NCI-H748 treated with DMSO at 0.1 percent for 48 hours (cell line): ENCODE measurements at places on chromosomes 16 and 17.

GRCh38 chr17:4304417-4305027, 40.7 kb upstream of the ANKFY1 start:
- peak; percentile 53 for DNase-seq

DNA sequence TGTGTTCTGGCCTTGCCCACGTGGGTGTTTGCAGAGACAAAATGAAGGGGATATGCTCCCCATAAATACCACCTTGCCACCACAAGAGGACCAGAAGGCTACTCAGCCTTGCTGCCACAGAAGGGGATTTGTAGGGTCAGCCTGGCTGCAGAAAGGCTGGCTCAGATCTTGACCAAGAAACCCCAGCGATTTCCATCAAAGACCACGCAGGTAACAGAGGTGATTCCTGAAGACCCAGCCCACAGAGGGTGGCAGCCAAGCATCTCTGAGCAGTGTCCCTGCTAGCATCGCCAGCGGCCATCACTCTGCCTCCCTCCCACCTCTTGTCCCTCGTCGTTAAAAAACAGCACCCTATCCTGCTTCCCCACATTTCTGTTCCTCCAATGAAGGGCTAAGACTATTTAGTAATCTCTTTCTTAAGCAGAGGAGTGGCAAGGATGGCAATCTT, 54.9 kb downstream of the BEAN1 start:
- no peak for DNase-seq

GRCh38 chr16:73220836-73221235, 172.9 kb upstream of the ZFHX3 start:
- no peak for DNase-seq

DNA sequence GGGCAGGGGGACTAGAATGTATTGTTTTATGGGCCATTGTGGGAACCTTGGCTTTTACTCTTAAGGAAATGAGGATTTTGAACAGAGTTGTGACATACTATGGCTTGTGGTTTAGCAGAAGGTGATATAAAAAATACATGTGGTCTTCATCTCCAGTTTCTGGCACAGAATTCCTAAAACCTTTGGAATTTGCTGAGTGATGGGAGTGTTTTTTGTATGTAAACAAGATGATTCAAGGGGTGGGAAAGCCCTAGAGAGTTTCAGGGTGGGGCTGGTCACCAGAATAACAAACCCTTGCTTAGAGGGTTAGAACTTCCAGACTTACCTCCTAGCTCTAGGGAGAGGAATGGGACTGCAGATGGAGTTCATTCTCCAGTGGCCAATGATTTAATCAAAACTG, 316.1 kb downstream of the PHKB start:
- no peak for DNase-seq

DNA sequence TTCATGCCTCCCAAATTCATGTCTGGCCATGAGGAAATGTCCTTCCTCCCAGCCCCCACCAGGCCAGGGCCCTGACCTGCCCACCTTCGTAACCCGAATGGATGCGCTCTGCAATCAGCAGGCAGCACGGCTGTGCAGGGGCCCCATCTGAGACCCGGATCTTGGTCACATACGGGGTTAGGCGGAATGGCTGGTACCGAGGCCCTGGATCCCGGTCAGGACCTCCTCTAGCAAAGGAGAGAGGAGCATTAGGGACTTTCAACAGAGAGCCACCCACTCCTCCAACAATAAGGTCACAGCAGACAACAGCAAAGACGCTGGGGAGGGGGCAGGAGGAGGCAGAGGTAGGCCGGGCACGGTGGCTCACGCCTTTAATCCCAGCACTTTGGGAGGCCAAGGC, 3.6 kb downstream of the PER1 start:
- DNase-seq = no peak

- peak; percentile 21 for DNase-seq
Measured at GRCh38 chr17:19260958-19261357, 23.8 kb downstream of the EPN2 start.

DNA sequence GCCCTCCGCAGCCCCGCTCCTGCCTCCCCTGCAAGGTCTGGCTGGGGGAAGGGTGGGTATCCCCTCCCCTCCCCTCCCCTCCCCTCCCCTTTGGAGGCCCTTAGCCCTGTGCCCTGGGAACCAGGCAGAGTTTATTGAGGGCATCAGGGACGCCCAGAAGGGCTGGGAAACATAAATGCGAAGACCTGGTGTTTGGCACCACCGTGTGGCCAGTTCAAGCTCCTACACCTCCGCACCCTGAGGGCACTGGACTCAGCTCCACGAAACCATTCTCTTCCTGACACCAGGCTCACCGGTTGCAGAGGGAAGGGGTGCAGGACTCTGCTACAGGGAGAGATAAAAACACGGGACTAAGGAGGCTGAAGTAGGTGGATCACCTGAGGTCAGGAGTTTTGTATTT, 1.0 kb upstream of the AIPL1 start:
- peak; percentile 74 for DNase-seq

- no peak for DNase-seq
Measured at GRCh38 chr17:79826204-79826680, 13.0 kb downstream of the CBX4 start.

DNA sequence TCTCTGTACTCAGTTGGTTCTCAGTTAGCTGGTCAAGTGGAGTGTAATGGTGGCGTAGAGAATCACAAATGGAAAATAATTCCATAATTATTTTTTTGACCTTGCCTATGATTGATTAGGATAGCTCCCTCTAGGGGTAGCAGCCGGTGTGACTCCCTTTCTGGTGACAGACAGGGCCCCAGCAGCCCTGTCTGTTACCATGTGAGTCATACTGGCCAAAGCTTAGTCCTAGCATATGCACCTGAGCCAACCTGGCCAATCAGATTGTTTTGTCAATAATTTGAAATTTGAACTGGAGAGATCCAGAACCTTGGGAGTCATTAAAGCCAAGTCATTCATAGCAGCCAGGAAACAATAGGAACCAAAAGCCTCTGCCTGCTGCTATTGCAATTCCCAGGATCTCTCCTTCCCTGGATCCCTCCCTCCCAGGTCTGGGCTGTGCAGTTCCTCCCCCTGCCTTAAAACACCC, 5.6 kb downstream of the PNPO start:
- DNase-seq = peak; percentile 47

DNA sequence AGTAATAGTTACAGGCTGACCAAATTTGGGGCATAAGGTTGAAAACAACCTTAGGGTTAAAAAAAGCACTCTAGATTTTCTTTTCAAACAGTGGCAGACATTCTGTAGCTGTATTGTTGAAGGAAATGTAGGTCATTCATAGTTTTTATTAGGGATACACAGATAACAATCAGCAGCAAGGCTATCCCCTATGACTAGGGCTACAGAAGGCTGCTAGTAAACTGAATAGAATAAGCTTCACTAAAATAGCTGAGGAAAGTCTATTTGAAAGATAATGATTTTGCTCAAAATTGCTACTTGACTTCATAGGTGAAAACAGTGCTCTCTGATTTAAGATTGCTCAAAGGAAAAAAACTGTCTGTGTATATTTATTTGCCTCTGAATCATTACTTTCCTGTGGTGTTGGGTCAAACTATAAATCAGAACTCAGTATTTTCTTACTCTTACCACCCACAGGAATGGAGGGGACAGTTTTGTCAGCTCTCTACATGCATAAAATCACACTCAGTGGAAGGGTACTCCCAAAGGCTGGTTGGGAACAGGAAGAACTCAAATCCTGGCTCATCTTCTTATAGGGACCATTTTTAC, 24.8 kb downstream of the RPGRIP1L start:
- DNase-seq = no peak

DNA sequence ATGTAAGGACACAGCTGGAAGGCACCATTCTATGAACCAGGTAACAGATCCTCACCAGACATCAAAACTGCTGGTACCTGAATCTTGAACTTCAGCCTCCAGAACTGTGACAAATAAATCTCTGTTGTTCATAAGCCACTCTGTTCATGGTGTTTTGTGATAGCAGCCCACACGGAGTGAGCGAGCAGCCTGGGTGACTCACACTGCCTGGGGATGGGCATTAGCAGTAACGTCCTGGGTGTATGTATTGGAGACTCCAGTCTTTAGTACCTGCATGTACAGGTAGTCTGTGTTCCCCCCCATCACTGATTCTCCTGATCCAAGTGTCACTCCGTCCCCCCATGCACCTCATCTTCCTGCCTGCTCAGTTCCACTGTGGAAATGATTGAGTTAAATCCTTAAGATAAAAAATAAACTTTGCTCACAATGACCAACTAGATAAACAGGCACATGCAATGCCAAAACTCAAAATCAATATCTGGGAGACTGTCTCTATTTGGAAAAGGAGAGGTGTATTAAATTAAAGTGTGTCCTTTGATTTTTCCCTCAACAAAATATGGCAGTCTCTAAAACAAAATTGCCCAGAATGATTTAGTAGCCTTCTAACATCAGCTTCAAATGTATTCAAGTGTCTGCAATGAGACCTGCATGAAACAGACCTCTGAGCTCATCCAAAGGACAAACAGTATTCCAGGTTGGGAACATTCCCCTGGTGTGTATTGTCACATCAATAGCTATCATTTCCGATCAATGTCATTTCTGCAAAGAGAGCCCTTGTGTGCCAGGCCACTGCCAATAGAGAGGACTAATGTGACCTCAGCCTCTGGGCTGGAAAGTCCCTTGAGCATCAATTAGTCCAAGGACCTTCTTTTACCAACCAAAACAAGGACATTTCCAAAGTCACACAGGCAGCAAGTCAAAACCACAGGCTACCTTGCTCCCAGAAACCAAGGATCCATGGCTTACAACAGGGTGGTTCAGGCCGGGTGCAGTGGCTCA, 12.2 kb upstream of the VAT1L start:
- DNase-seq = no peak

DNA sequence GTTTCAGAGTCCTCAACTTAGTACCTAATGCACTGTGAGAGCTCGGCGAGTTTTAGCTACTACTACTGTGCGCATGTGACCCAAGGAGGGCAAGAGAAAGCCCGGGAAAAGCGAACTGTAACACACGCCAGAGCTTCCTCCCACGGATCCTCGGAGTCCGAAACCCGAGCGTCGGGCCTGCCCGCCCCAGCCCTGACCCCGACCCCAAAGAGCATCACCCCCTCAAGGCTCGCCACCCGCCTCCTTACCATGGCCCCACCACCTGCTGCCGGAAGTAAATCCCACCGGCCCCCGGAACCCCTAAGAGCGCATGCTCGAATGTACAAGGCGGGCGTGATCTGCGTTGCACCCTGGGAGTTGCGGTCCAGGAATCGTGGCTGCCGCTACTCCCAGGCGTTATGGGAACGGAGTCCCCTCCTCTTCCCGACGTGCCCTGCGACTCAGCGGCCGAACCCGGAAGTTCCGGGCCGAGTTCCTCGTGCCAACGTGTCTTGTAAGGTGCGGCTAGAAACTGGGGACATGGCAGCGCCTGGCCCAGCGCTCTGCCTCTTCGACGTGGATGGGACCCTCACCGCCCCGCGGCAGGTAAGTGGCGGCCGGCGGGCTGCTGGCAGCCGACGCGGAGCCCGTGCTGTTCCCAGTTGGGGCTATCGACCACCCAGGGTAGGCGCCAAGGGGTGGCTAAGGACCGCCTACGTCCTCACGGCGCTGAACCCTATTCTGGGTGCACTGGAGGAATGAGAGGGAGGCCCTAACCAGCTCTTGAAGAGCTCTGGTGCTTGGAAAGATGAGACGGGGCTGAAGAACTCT, at the start of the genes PMM2 and TMEM186:
TSS of gene PMM2 (plus strand) at position 476 of the 810 bp plus-strand sequence. CDS start at position 520, 44 bp downstream.
TSS of gene TMEM186 (minus strand) at position 276 of the 810 bp plus-strand sequence. CDS start at position 251, 25 bp downstream.
- peak; percentile 76 for DNase-seq

DNA sequence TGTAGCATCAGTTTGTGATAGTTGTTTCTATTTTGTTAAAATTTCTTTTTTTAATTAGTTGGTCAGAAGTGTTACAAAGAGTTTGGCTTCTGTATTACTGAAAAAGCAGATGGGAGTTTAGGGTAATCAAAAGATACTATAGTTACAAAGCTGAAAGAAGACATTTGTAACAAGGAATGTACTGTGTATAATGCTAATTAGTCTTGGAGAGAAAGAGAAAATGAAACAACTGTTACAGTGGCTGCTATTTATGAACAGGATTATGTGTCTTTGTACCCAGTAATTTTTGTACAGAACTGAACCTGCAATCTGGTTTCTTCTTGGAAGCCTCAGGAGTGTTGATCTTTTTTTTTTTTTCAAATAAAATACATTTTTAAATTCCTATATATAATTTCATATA, 14.3 kb downstream of the GDPD1 start:
- DNase-seq = no peak

GRCh38 chr17:45934044-45934979, 40.0 kb downstream of the MAPT start:
- no peak for DNase-seq

GRCh38 chr16:14562691-14563491, 67.2 kb downstream of the PARN start:
- DNase-seq = peak; percentile 64

DNA sequence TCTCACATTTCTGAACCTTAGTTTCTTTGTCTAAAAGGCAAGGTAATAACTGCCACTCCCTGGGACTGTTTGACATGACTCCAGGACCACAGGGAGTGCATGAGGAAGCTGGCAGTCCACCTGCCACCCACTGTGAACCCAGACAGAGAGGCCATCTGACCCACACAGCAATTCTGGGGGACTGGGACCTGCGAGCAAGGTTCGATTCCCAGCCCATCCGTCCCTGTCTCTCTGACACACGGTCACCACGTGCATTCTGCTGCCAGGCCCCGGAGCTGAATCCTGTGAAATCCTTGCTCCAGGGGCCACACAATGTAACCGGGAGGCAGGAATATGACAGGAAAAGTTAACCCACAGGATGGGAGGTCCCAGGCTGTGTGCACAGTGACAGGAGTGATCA, 218.8 kb upstream of the FOXF1 start:
- DNase-seq = no peak
